ENCODE measurements at places on chromosomes 1 and 21.

DNA sequence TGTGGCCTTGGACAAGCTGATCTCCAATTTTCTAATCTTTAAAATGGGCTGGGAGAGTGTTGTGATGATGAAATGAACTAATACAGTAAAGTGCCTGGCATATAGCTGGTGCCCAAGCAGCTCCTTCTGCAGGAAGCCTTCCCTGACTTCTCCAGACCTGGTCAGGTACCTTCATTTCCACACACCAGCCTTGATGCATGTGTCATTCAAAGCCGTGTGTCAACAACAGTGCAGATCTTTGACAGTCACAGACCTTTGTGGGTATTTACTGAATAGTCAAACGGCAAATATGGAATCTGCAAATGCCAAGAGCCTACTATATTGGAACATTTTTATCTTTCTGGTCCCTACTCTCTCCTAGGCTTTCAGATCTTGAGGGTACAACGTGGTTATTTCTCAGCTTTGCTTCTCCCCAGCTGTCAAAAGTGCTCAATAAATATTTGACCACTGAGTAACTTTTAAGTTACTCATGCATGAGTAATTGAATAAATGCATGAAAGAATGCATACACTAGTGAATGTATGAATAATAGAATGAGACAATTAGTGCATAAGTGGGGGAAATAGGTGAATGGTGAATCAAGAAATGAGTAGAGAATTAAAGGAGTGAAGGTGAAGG lies 75.4 kb downstream of the MDM4 start:
- DNase-seq, result no peak

- no peak for DNase-seq
Measured at GRCh38 chr1:38242506-38242905, 195.9 kb upstream of the POU3F1 start.

- DNase-seq, result no peak
Measured at GRCh38 chr1:34087986-34088385, 77.0 kb downstream of the CSMD2 start.

DNA sequence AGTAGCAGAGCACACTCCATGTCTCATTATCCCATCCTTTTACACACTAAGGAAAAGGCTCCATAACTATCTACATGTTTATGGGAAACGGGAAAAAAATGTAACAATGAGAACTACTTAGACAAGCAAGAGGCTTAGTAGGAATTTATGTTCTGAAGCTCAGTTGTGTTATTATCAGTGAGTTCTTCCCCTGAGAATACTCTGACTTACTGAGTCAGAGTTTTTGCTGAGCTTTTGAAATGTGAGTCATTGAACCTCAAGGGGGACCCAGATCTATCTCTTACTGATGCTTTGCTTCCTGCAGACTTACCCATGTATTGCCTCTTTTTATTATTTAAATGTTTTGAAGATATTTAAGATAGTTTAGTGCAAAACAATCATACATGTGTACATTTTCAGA lies 20.1 kb downstream of the CFHR5 start:
- no peak for DNase-seq

- DNase-seq, result peak; percentile 62
Measured at GRCh38 chr1:65001231-65001792, 35.0 kb upstream of the JAK1 start.

DNA sequence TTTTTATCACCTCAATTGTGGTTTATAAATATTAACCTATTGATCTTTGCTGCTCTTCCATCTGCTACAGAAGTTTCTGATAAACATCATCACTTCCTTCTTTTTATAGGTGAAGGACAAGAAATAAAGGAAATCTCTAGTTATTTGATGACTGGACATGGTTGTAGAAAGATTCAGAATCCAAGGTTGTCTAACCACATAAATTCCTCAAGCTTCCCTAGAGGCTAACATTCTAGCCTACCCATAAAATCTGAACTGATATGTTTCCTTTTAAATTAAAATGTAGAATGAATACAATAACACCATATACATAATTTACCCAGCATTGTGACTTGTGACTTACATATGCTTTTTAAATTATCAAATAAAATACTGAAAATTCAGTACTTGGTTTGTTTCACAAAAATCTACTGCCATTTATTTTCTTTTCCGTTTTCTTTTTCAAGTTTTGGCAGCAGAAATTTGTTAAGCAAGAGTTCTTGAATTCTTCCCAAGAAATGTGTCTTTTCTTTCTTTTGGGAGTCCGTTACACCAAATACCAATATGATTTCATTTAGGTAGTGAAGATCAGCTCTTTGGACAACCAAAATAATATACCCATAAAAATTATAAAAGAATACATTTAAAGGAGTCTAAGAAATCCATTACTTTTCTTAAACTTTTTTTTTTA lies 513.2 kb upstream of the ADGRL2 start:
- no peak for DNase-seq

DNA sequence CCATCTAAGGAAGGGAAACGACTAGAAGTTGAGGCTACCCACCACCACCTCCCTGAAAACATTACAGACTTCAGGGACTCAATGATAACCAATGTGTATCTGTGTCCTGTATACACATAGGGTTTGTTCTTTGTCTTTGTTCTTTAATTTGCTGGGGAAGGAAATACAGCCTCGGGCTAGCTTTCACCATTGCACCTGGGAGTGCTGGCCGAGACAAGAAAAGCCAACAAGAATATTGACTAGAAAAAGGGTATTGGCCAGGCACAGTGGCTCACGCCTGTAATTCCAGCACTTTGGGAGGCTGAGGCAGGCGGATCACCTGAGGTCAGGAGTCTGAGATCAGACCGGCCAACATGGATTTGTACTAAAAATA lies 50.4 kb downstream of the MDM4 start:
- DNase-seq, result no peak

- DNase-seq, result no peak
Measured at GRCh38 chr1:22805672-22806038, 95.0 kb downstream of the EPHB2 start.

GRCh38 chr21:14526836-14527695 lies 19.0 kb downstream of the SAMSN1 start:
- no peak for DNase-seq

- no peak for DNase-seq
Measured at GRCh38 chr1:4562321-4562720, 92.1 kb upstream of the AJAP1 start.

DNA sequence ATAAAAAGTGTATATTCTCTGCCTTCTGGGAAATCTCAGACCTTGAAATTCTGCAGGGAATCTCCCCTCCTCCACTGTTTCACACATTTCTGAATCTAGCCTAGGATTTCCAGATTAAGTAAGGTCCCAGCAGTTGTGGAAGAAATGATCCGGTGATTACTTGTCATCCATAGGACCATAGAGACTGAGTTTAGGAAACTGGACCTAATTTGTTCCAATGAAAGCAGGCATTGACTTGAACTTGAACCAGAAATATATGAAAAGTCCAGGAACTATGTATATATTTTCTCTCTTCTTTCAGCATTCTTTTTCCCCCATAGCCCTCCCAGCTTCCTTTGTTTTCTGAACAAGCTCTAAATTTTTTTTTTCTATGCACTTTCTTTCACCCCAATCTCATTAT lies 149.5 kb upstream of the SPAG17 start:
- no peak for DNase-seq

GRCh38 chr1:227728892-227729143 lies 6.3 kb downstream of the JMJD4 start:
- no peak for DNase-seq

DNA sequence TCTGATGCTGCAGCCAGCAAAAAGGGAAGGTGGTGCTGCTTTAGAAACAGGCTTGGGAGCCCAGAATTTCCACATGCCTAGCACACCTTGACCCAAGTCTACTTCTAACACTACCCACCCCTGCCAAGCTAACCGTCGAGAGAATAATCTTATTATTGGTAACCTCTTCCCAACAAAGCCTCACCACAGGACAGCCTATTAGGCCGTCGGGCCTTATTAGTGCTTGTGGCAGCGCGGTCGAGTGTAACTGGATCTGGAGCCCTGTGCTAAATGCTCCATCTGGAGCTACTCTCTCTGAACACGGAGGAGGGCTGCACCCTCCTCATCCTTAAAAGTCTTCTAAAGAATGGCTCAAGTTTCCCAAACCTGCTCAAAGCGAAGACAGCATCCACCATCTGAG lies 165.5 kb upstream of the NFIA start:
- DNase-seq, result no peak

- DNase-seq, result no peak
Measured at GRCh38 chr1:183871142-183871541, 66.2 kb downstream of the RGL1 start.

DNA sequence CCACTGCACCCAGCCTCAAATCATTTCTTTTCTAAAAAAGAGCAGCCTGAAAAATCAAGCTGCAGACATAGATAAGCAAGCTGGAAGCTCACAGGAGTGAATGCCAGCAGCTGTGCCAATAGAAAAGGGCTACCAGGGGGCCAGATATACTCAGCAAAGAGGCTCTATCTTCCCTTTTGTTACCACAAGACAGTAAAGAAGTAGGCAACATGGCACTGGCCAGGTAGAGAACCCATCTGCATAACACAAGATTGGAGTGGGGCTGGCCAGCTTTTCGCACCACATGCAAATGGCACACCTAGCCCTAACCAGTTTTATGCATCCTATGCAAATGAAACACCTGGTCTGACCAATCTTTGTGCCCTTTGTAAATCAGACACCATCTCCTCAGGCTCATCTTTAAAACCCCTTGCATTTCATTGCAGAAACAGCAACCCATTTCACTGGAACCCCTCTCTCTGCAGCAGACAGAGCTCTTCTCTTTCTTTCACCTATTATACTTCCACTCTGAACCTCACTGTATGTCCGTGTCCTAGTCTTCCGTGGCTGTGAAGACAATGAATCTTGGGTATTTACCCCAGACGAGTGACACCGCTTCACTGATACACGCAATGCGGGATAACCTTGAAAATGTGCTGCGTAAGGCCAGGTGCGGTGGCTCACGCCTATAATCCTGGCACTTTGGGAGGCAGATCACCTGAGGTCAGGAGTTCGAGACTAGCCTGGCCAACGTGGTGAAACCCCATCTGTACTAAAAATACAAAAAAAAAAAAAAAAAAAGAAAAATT lies 15.1 kb downstream of the CASP9 start:
- DNase-seq, result no peak

GRCh38 chr1:182146286-182146685 lies 84.8 kb upstream of the ZNF648 start:
- no peak for DNase-seq

DNA sequence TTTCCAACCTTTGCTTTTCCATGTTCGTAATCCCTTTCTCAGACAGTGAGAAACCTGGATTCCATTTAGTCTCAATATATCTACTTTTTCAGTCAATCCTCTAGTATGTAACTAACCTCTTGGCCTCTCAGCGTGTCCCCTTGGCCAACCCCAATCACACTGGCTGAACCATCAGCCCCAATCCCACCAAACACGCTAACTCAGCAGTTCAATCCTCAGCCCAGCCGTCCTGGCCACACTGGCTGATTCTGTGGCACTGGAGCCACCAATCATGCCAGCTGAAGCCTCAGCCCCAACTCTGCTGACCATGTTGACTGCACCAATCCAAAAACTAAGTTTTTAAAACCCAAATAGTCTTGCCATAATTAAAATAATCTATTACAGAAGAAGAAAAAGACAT lies 6.6 kb upstream of the MGST3 start:
- no peak for DNase-seq

- no peak for DNase-seq
Measured at GRCh38 chr21:17988102-17988437, 168.9 kb upstream of the C21orf91 start.

GRCh38 chr1:219442611-219443061 lies 170.3 kb downstream of the ZC3H11B start:
- DNase-seq, result no peak

GRCh38 chr1:42593486-42594100 lies 64.6 kb upstream of the PPIH start:
- DNase-seq, result no peak

- no peak for DNase-seq
Measured at GRCh38 chr21:19368944-19369343, 965.4 kb upstream of the TMPRSS15 start.

DNA sequence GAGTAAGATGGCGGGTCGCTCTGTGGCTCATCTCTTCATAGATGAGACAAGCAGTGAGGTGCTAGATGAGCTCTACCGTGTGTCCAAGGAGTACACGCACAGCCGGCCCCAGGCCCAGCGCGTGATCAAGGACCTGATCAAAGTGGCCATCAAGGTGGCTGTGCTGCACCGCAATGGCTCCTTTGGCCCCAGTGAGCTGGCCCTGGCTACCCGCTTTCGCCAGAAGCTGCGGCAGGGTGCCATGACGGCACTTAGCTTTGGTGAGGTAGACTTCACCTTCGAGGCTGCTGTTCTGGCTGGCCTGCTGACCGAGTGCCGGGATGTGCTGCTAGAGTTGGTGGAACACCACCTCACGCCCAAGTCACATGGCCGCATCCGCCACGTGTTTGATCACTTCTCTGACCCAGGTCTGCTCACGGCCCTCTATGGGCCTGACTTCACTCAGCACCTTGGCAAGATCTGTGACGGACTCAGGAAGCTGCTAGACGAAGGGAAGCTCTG lies 2.4 kb downstream of the TNFAIP8L2 start:
- no peak for DNase-seq

DNA sequence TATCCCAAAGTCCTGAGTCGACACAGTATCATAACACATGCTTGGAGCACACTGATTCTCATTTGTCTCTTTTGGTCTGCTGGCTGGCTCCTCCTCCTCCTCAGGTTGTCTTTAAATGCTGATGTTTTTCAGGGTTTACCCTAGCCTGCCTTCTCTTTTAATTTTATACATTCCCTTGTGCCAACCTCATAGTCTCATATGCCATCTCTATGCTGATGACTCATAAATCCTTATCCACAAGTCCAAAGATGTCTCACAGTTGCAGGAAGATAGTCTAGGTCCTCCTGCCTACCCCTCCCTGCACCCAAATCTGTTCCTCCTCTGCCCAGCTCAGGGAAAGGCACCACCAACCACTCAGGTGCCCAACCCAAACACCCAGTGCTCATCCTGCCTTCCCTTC lies 108.3 kb downstream of the SIPA1L2 start:
- DNase-seq, result no peak

DNA sequence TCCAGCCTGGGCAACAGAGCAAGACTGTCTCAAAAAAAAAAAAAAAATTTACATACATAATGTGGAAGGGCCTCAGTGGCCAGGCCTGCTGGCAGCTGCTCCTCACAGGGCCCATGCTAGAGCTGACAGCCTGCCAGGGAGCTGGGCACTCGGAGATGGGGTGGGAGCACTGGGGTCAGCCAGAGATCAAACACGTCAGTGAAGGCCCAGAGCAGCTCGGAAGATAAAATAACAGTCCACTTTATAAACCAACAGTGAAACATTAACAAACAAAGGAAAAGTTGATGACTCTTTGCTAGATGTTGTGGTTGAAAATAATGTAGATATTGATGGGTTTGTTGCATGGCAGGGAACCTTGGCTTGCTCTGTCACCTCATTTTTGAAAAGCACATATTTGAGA lies 42.7 kb downstream of the ATP5PF start:
- DNase-seq, result no peak

All from effector CD4-positive, alpha-beta T cell (primary cell).